Naive thymus-derived CD8-positive, alpha-beta T cell (primary cell): ENCODE measurements at places on chromosomes 7 and 10. TPM values are rescaled to one million over a fixed set of nuclear protein-coding genes. Genes with fewer than 3 reads are reported as not detected.

DNA sequence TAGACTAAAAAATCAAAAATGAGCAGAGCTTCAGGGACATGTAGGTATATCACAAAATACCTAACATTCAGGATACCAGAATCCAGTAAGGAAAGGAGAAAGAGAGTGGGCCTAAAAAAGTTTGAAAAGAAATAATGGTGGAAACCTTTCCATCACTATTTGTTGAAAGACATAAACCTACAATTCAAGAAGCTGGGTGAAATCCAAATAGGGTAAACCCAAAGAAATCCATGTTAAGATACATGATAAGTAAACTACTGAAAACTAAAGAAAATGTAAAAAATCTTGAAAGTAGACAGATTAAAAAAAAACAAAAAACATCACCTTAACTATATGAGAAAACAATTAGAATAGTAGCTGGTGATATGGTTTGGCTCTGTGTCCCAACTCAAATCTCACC, 76.7 kb upstream of the COMTD1 start:
- DNase-seq: no peak

Gene MMP21
- not detected for polyA plus RNA-seq

Gene LLCFC1
- not detected for polyA plus RNA-seq

DNA sequence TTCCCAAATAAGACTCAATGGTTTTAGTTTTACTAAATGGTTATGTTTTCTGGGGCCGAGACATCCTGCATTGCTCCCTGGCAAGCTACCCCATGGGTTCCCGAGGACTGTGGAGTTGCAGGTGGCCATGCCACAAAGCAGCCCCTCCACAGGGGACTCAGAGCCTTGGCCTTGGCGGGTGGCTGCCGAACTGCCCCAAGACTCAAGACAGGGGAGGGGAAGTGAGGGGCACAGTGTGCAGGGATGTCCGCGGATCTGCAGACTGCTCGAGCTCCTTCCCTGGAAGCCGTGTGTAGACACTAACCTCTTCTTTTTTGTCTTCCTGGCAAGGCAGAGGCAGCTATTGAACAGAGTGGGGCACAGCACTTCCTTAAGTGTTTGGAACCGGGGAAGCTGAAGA, 154.6 kb downstream of the EBF3 start:
- DNase-seq: no peak

Gene TRIM50
- polyA plus RNA-seq: not detected

DNA sequence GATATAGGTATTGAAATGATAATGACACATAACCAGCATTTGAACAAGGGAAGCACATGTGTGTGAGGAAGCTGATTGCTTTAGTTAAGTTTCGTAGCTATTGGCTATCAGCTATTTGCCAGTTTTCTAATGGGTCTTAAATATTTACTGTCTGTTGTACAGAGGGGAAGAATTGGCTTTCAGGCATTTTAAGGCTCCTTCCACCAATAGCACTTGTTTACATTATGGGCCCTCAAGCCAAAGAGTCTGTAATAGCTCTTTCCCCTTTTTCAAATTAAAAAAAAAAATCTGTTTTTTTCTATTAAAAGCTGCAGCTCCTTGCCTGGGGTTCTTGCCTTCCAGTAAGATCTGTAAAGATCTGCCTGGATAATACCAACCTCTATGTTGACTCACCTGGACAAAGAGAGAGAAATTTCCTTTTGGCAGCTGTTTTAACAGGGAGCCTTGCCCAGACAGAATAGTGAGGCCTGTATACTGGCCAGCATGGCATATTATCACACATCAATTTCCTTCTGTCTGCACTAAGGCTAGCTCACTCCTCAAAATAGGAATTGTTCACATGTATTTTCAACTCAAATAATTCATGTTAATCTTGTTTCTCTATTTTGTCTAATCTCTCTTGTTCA, 104.7 kb upstream of the LRGUK start:
- DNase-seq: no peak

DNA sequence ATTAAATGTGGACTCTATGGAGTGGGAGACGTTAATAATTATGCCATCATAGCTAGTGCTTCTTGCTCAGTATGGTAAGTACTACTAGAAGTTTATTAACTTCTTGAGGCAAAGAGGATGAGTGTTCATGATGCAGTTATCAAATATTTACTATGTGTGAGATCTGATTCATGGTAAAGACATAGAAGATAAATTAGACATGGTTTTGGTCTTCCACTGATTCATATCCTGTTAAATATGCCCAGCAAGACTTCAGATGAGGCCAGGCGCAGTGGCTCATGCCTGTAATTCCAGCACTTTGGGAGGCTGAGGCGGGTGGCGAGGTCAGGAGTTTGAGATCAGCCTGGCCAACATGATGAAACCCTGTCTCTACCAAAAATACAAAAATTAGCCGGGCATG, 547.1 kb upstream of the ANKRD30A start:
- no peak for DNase-seq
